ENCODE measurements at places on chromosomes 12 and 14. TPM values are rescaled to one million over a fixed set of nuclear protein-coding genes. Genes with fewer than 3 reads are reported as not detected.

- peak; percentile 6 for DNase-seq
Observed at GRCh38 chr12:52495389-52495788, 2.3 kb upstream of the KRT6A start.

DNA sequence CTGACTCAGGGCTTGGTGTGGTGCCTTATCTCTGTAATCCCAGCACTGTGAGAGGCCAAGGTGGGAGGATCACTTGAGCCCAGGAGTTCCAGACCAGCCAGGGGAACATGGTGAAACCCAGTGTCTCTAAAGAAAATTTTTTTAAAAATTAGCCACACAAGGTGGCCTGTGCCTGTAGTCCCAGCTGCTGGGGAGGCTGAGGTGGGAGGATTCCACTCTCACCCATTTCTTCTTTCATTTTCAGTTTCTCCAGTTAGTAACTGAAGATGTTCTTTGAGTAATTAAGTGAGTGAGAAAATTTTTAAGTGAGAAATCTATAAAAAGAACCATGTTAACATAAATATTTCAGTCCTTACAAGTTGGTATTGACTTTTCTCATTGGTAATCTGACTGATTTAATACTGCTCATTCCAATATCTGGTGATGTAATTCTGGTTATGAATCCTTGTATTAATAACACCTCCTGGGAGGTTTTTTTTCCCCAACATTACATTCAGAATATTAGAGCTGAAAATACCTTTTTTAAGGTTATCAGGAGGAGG lies 6.1 kb downstream of the METTL3 start:
- no peak for DNase-seq

DNA sequence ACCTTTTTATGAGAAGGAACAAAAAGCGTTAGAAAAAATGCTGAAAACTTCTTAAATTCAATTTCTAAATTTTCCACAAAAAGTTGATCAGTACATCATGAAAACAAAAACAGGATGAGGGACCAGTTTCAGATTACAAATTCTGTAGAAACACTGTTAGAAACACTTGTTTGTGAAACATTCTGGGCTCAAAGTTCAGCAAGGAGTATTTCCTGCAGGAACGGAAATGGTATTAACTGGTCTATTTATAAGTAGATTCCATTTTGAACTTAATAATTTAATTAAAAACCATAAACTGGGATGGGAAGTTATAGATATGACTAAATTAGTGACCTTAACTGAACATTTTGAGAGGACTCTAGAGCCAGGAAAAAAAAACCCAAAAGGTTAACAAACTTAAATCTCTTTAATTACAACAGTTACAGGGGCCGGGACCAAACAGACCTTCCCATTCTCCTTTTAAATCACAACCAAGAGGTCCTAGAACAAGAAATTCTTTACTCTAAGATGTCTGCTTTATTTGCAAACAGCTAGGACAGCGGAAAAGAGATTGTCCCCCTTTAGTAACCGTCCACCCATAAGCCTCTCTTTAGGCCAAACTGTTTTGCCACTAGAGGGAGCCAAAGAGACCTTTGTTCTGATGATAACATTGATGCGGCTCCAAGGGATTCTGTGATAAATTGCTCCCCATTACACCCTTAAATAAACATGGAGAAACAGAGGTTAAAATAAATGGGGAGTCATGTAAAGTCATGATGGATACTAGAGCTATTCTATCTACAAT lies 69.0 kb upstream of the RERGL start:
- no peak for DNase-seq

Gene CNTN1
- total RNA-seq: not detected

- DNase-seq: no peak
Observed at GRCh38 chr14:83940253-83940652, 1589.7 kb upstream of the FLRT2 start.

Gene HCAR2
- not detected for total RNA-seq

GRCh38 chr12:18749386-18749957 lies 11.6 kb downstream of the CAPZA3 start:
- no peak for DNase-seq

Gene BEST3
- total RNA-seq: 0.12 TPM

Gene CFAP251
- 12.3 TPM for total RNA-seq

GRCh38 chr14:61034416-61035120 lies 53.5 kb downstream of the SLC38A6 start:
- DNase-seq: no peak

GRCh38 chr12:127052511-127053232 lies 1214.3 kb upstream of the TMEM132C start:
- DNase-seq: peak; percentile 14

GRCh38 chr12:108129017-108129812 lies at the start of gene WSCD2:
WSCD2 (plus strand) TSS chr12:108129288; CDS start chr12:108195833, 66,545 bp downstream.
- DNase-seq: peak; percentile 67

DNA sequence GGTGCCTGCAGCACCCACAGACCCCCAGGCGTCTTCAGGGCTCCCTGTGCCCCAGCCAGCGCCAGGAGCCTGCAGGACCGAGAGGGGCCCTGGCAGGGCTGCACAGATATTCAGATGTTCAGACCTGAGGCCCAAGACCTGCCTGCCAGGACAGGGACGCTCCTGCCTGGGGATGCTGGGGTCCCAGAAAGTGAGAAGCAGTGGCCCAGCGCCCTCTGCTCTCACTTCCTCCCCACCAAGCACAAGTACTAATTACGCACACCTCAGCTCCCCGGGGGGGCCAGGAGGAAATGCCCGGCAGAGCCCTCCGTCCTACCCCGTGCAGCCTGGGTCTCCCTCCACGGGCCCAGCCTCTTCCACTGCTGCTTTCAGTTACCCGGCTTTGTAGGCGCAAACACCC lies 28.8 kb upstream of the INF2 start:
- no peak for DNase-seq

Gene TAS2R20
- total RNA-seq: not detected

- DNase-seq: no peak
Observed at GRCh38 chr14:74492776-74493342, at the start of gene NPC2. NPC2 (minus strand) TSS chr14:74493305; CDS start chr14:74493274, 31 bp downstream.

GRCh38 chr12:26595806-26596205 lies 237.2 kb downstream of the ITPR2 start:
- DNase-seq: no peak

GRCh38 chr14:65333943-65334687 lies 78.4 kb upstream of the FUT8 start:
- DNase-seq: no peak

GRCh38 chr12:66251049-66251448 lies 51.2 kb upstream of the HELB start:
- no peak for DNase-seq

Gene SERPINA10
- not detected for total RNA-seq

Gene FAM90A1
- total RNA-seq: not detected

DNA sequence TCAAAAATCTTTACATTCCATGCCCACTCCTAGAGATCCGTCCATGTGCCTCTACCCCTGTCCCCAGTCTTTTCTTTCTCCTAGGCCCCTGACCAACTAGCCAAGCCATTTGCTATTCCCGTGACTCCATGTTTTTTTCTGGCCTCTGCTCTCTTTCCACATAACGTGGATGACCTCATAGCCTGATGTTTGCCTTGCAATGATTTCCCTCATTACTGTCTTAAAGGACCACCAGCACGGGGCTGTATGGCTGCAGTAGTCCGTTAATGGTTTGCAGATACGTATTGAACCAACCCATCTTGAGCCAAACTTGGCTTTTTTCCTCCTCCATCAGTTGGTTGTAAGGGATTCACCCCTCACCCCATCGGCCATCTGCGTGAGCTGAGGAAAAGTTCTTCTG lies 226.0 kb downstream of the PCNX1 start:
- DNase-seq: no peak

GRCh38 chr14:64931123-64931522 lies 11.4 kb downstream of the GPX2 start:
- DNase-seq: no peak

Gene TEX22
- 0.90 TPM for total RNA-seq

GRCh38 chr12:49664591-49665239 lies 41.4 kb downstream of the PRPF40B start:
- DNase-seq: no peak

DNA sequence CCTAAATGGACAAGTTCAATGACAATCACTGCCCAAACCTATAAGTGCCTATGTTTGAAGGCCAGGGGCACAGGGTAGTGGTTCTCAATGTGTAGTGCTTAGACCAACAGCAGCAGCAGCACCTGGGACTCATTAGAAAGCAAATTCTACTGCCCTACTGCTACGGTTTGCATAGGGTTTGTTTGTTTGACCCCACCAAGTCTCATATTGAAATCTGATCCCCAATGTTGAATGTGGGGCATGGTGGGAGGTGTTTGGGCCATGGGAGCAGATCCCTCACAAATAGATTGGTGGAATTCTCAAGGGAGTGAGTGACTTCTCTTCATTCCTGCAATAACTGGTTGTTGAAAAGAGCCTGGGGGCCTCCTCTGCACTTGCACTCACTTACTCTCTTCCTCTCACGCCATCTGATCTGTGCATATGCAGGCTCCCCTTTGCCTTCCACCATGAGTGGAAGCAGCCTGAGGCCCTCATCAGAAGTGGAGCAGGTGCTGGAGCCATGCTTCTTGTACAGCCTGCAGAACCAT lies 39.5 kb downstream of the PPM1H start:
- no peak for DNase-seq

Gene NPAS3
- not detected for total RNA-seq

- no peak for DNase-seq
Observed at GRCh38 chr12:33752854-33753253, 269.4 kb upstream of the ALG10 start.

Gene NYNRIN
- 0.03 TPM for total RNA-seq

Gene SLC15A4
- 35.9 TPM for total RNA-seq

- no peak for DNase-seq
Observed at GRCh38 chr12:128425666-128426331, 158.8 kb downstream of the TMEM132C start.

Gene ETNK1
- 7.7 TPM for total RNA-seq

GRCh38 chr14:50794068-50794645 lies 36.8 kb downstream of the NIN start:
- no peak for DNase-seq

Gene AMDHD1
- total RNA-seq: 1.1 TPM

Gene RASSF8
- 44.0 TPM for total RNA-seq

DNA sequence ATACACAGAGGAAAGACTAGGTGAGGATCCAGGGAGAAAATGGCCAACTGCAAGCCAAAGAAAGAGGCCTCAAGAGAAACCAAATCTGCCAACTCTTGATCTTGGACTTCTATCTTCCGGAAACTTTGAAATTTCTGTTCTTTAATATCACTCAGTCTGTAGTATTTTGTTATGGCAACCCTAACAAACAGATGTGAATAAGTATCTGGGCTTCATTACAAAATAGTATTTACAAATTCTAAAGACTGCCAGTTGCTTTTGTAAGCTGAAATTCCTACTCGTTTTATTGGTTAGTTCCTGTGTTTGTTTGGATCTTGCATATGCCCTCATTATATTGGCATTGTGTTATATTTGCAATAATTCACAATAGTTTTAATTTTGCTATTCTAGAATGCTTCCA lies 143.2 kb upstream of the USP15 start:
- DNase-seq: no peak

- DNase-seq: peak; percentile 20
Observed at GRCh38 chr12:44000309-44000952, 164.6 kb downstream of the TMEM117 start.

DNA sequence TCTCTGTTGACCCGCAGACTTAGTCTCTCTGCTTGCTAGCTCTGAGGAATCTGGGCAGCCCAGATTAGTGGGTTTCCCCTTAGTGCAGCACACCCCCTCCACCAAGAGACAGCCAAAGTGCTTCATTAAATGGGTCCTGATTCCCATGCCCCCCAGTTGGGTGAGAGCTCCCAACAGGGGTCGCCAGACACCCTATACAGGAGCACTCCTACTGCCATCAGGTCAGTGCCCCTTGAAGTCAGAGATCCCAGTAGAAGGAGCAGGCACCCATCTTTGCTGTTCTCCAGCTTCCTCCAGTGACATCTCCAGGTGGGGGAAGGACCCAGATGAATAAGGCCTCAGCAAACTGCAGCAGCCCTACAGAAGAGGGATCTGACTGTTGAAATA lies 36.7 kb upstream of the C14orf132 start:
- DNase-seq: no peak

DNA sequence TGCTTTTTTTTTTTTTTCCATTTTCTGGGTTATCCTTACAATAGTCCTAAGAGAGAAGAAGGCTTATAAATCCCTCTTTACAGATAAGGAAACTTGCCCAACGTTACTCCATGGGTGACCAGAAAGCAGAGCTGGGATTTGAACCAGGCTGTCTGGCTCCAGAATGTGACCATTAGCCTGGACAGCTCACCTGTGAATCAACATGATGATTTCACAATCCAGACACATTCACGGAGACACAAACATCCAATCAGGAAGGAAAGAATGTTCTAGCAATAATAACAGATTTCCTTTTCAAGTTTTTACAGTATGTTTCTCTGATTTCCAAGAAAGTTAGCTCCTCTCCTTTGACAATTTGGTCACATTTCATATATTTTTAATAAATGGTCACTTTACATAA lies 118.3 kb downstream of the GALC start:
- no peak for DNase-seq

Gene KRT79
- not detected for total RNA-seq

DNA sequence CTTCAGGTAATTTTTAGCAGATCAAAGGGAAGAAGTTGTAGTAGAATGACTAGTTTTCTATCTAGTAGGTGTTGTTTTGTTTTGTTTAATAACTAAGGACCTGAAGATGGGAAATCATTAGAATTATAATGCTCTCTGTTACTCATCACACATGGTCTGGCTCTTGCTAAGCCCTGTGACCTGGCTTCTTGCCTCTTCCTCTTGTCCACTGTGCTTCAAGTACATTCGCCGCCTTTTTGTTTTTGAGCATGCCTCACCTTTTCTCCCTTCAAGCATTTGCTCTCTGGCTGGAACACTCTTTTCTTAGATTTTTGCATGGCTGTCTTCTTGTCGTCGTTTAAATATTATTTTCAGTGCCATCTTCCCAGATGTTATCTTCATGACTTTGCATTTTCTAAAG lies 47.7 kb downstream of the DAAM1 start:
- no peak for DNase-seq

DNA sequence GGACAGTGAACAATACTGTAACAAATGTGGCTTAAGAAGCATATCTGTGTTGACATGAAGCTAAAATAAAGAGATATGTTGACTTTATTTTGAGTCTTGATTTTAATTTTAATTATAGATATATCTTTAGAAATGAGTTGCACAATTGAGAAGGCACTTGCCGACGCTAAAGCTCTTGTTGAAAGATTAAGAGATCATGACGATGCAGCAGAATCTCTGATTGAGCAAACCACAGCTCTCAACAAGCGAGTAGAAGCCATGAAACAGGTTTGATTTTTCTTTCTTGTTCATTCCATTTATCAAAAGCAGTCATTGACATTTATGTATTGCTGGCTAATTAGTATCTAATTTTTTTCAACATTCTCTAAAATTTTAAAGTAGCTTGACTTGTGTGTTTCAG lies 15.8 kb downstream of the FGFR1OP2 start:
- DNase-seq: no peak

Gene SOX5
- total RNA-seq: not detected
